ENCODE measurements at places on chromosomes 5 and 9.

- no peak for DNase-seq
These were observed 332.0 kb downstream of the MLLT3 start for GRCh38 chr9:20290257-20290656.

GRCh38 chr9:77215874-77216273, 38.5 kb downstream of the VPS13A start:
- DNase-seq: no peak

GRCh38 chr5:16507716-16508115, 42.1 kb upstream of the ZNF622 start:
- DNase-seq: no peak

DNA sequence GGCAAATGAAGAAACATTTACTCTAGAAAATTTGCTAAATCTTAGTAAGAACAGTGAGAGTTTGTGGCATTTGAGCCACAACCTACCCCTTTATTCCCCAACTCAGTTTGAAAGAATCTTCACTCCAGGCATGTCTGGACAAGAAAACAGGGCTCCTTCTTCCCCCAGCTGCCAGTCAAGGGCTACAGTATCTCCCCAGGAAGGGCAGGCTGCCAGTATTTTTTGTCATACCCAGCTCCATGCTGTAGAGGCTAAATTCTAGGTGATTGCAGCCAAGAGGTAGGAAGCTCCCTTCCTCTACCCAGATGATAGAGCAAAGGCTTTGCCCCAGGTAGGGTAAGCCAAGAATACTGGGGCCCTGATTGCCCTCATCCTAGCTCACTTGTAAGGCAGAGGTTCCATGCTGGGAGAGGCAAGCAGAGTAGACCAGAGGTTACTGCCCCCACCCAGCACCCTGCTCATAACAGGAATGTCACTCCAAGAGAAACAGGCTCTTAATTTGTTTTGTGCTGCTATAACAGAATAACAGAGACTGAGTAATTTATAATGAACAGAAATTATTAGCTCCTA, 20.0 kb upstream of the GRPEL2 start:
- DNase-seq: no peak

DNA sequence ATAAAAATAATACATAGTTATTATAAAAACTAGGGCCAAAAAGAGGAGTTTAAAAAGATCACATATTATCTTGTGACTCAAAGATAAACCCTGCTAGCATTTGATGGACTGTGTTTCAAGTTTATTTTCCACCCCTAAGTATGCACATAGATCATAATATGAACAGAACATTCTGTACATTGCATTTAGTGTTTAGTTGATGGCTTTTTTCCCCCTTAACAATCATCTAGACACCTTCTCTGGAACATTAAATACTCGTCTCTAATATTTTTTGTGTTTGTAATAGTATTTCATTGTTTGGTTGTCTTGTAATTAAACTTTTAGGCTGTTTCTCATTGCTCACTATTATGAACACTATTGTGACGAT, 10.5 kb downstream of the COL15A1 start:
- no peak for DNase-seq

DNA sequence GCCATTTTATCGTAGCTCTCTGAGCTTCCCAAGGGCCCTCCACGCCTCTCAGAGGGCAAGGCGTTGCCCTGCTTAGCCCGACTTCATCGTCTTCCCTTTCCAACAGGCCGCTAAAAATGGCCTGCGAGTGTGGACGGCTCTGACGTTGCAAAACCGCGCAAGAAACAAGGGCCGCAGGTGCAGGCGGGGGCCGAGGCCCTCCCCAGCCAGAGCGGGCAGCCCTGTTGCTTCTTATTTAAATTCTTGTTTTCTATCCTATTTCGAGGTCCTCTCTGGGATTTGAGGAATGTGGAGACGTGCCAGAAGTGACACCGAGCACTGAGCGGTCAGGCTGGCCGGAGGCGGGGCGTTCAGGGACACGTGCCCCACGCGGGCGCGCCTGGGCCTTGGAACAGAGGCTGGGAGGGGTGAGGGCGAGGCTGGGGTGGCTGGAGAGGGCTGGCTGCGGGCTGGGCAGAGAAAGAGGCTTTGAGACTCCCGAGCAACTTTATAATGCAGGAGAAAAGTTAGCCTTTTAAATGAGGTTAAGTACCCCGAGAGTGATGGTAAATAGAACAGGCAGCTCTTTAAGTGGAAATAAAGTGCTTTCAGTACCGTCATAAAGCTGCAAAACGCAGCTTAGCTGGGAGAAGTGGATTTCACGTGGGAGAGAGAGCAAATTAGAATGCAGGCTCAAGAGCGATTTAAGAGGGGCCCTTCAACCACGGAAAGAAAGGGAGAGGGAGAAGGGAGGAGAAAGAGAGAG, 243.6 kb downstream of the AUH start:
- no peak for DNase-seq

DNA sequence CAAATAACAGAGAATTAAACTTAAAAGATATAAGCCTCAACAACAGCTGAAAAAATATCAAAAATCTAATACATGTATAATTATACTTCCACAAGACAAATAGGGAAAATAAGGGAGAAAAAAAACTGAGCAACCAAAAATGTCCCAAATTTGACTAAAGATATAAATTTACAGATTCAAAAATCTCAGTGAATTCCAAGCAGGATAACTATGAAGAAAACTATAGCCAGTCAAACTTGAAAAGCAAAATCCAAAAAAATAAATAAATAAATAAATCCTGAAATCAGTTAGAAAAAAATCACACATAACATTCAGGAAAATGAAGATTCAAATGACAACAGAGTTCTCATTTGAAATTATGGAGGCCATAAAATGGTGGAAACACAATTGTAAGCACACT, 56.7 kb downstream of the AGTPBP1 start:
- DNase-seq: no peak

GRCh38 chr5:6322163-6322713, 56.1 kb downstream of the MED10 start:
- no peak for DNase-seq

GRCh38 chr5:137148159-137148558, 351.0 kb downstream of the SPOCK1 start:
- no peak for DNase-seq

Data from SK-N-SH (cell line).